ENCODE measurements at places on chromosomes 11 and 22.

DNA sequence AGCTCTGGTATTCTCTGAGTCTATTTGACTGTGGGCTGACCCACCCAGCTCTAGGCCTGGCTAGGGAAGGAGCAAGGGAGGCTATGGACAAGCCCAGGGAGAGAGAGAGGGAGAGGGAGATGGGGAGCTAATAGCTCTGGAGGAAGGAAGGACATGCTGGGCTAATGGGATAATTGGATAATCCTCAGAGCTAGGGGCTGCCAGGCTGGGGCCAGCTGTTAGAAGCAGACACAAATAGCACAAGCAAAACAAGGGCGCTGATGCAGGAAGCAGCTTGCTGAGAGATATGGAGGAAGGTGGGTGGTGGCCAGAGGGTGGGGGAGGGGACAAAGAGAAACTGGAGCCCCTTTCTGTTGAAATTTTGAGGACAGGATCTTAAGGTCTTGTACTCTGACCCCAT lies 23.2 kb downstream of the ADORA2A start:
- no peak for DNase-seq

GRCh38 chr11:31860391-31860790 lies 49.3 kb upstream of the PAX6 start:
- DNase-seq: no peak

- DNase-seq: no peak
Observed at GRCh38 chr11:93073026-93073425, 103.6 kb downstream of the MTNR1B start.

- no peak for DNase-seq
Observed at GRCh38 chr11:69445131-69445470, 36.4 kb upstream of the LINC01488 start.

DNA sequence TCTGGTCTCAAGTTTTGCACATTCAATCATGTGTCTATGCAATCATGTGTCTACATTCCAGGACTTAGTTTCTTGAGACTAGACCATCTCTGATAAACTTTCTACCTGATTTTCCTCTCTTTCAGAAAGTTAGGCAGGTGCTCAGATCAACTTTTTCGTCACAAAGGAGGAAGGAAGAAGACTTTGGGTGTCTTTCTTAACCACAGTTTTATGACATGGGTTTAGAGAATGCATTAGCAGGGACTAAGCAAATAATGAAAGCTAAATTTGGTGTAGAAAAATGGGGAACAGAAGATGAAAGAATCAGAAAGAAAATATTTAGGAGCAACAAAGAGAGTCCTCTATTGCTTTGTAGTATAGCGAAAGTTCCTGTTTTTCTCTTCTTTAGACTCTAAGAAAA lies 7.7 kb upstream of the GLYATL1B start:
- no peak for DNase-seq

DNA sequence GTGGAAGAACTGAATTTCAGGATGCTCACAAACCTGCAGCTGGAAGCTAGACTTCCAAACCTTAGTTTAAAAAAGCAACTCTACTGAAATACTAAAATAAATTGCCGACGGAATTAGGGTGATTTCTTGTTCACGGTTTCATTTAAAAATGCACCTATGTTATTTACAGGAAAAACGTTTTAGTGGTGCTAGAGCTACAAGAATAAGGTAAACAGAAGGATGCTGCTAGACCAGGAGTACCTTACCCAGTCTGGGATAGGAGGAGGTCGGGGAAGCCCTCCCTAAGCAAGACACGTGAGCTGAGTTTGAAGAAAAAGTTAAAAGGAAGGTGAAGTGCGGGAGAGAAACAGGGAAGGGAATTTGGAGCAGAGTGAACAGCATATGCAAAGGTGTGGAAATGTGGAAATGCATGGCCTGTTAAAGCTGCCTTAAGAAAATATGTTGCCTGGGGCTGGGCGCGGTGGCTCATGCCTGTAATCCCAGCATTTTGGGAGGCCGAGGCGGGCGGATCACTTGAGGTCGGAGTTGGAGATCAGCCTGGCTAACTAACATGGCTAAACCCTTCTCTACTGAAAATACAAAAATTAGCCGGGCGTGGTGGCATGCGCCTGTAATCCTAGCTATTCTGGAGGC lies 1.4 kb upstream of the FTH1 start:
- no peak for DNase-seq

DNA sequence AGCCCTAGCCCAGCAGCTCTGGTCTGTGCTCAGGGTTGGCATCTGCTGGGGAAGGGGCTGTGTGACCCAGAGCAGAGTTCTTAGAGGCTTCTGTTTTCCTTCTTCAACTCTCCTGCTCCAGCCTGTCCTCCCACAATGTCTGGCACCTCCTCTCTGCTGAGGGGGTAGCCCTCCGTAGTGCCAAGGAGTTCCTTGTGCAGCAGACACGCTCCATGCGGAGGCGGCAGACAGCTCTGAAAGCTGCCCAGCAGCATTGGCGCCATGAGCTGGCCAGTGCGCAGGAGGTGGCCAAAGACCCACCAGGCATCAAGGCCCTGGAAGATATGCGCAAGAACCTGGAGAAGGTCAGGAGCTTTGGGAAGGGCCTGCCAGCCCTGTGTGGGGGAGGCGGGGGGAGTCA lies 69.3 kb downstream of the CEP164 start:
- DNase-seq: no peak

GRCh38 chr11:128968916-128969315 lies 26.2 kb upstream of the TP53AIP1 start:
- no peak for DNase-seq

- DNase-seq: no peak
Observed at GRCh38 chr22:41970601-41971000, 1.4 kb downstream of the SEPTIN3 start.

DNA sequence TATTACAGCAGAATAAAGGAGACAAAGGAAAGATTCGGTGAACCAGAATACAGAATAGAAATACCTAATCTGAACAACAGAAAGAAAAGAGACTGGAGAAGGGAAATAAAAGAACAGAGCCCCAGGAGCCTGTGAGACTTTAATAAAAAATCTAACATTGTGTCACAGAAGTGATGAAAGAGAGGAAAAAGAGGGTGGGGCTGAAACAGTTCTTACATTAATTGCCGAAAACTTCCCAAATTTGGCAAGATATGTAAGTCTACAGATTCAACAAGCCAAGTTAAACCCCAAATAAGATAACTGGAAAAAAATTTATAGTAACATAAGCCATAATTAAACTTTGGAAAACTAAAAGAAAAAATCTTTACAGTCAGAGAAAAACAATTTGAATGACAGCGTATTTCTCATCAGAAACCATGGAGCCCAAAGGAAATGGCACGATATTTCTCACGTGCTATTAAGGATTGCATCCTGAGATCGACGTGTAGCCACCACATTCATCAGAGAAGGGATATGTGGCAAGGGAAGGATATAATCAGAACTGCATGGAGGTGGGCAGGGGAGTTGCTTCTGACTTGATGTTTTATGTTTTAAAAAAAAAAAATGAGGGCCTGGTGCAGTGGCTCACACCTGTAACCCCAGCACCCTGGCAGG lies 73.9 kb downstream of the SGSM3 start:
- DNase-seq: no peak

- no peak for DNase-seq
Observed at GRCh38 chr11:122779047-122779629, 59.2 kb upstream of the CRTAM start.

DNA sequence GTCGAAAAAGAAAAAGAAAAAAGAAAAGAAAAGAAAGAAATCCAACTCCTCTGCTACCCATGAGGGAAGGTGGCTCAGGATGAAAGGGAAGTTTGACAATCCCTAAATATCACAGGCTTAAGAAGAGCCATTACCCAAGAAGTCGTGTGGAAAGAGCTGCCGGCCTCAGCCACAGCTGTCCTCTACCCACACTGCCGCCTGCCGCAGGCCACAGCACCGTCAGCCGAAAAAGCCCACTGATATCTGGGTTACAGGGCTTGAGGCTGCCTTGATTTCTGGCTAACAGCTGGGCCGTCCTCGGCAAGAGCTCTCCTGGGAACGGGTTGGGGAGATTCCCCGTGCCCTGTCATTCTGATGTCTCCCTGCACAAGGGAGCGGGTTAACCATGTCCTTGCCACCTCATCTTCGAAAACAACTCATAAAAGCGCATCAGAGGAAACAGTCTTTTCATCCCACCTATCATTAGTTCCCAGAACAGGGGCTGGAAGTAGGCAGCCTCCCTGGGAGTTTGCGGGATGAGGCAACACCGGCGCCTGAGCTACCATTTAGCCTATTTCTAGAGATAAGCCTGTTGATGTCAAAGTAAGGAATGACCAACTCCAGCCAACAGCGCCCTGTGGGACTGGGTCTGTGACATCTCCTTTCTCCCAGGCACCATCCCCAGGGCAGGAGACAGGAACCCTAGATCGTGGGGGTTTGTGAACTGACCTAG lies 21.8 kb upstream of the SNX32 start:
- no peak for DNase-seq

All from T1000 (cell line).